ENCODE measurements at places on chromosomes 12 and 14.

- no peak for DNase-seq
These were observed 74.9 kb downstream of the CRADD start for GRCh38 chr12:93751864-93752610.

DNA sequence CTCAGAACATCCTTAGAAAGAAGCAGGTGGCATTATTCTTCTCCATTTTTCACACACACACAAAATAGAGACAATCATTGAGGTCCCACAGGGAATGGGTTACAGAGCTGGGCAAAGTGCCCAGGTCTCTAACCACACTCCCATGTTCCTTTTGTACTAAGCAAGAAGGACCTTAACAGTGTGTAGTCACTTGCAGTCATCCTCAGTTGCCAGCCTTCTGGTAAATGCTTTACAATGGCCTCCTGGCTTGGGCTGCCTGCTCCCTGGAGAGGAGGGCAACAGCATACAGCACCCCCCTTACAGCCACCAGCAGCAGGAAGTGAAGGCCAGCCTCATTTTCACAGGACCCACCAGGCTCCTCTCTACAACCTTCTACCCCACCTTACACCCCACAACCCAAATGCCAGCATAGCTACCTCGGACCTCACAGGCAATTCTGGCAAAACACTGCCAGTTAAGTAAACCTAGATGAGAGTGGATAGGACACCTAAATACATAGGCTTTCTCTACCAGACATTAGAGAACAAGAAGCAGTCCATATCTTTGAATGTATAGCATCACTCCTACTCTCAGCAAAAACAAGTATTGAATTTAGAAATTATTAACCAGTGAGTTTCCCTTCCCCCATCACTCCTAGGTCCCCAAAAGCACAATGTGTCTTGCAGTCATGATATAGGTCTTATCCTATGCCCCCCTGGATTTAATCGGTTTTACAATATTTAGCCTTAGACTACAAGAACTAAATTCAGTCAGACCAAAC is 88.1 kb downstream of the PPP2R5E start:
- no peak for DNase-seq

DNA sequence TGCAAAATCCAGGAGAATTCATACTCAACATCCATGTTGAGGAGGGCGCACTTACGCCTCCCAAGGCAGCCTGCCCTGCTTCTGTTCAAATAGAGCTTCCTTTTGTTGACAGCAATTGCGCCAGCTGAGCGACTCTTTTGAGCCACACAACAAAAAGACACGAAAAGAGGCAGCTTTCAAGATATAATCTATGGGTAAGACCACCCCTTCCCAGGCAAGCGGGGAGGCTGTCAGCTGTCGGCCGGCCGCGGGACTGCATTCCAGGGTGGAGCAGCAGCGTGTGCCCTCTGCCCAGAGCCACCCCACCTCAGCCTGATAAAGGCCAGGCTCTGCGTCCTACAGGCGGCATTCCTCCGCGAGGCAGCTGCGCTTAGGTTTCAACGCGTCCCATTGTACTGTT is 15.8 kb upstream of the STAB2 start:
- DNase-seq: no peak

GRCh38 chr14:53979113-53979681 is 22.6 kb upstream of the BMP4 start:
- DNase-seq: no peak

DNA sequence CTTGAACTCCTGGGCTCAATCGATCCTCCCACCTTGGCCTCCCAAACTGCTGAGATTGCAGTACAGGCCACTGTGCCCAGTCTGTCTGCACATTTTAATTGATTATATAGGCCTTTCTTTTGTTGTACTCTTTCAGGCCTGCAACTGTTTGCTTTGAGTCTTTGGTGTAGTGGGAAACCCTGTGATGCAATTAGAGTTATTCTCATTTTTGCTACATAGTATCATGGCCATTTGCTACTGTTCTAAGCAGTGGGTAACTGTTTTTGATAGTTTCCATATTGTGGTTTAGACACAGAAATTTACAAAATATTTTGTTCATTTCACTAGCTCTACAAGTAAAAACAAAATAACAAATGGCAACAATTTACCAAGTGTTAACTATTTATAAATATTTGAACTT is 6.3 kb upstream of the TUBA1B start:
- DNase-seq: no peak

Data from stimulated activated CD4-positive, alpha-beta T cell treated with anti-CD3 and anti-CD28 coated beads, Interleukin-4, amount 100 ng/mL, for 48 hours (primary cell).